ENCODE measurements at places on chromosomes 7 and 10.

DNA sequence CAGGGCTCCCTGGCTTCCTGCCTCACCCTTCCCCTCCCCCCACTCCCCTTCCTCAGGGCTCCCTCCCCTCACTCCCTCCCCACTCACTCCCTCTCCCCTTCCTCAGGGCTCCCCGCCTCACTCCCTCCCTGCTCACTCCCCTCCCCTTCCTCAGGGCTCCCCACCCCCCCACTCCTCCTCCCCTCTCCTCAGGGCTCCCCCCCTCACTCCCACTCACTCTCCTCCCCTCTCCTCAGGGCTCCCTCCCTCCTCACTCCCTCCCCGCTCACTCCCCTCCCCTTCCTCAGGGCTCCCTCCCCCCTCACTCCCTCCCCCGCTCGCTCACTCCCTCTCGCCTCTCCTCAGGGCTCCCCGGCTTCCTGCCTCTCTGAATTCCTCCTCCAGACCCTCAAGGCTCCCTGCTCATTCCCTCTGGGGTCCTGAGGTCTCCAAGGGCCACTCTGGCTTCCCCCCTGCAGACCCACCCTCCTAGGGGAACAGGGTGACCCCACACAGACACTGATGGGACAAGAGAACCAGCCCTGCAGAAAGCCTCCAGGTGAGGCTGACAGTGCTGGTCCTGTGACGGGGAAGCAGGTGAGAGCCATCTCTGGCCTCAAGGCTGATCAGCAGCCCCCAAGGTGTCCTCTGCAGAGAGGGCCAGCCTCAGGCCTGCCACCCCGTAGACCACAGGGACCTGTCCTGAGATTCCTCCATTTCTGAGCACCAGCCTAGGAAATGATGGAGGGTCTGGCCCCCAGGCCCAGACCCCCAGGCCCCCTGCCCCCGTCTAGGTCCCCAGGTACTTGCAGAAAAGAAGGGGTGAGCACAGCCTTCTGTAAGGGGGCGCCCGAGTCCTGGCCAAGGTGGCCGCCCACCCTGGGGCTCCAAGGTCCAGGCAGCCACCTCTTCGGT is 47.2 kb downstream of the PWWP2B start:
- DNase-seq, result no peak

- DNase-seq, result peak; percentile 26
Measured at GRCh38 chr7:74569501-74570075, 87.9 kb upstream of the GTF2I start.

DNA sequence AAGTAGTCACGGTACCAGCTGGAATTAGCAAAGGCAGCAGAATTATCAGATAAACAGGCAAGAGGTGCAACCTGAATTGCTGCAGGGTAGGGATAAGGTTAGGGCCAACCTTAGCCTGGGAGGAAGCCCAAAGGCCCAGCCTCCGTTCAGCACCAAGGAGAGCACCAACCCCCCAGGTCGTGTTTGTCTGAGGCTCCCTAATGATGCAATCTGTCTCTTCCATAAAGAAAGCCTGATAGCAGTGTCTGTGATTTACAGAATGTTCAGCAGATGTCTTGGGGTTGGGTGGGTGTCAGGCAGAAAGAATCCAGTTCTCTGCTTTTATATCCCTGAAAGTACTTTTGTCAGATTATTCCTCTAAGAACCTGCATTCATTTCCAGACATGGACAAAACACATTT is 328.4 kb upstream of the AOAH start:
- no peak for DNase-seq

DNA sequence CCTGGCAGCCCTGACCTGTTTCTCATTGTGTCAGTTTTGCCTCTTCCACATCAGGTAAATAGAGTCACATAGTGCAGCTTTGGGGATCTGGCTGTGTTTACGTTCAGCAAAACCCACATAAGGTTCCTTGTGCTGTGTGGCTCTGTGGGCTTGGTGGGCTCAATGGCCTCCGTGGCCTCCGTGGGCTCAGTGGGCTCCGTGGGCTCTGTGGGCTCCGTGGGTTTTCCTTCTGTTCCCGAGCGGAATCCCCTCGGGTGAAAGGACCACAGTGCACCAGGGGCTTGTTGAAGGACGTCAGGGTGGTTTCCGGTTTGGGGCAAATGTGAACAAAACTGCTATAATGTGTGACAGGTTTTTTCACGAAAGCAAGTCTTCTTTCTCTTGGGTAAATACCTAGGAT is 12.5 kb upstream of the DPYSL4 start:
- DNase-seq, result no peak

- no peak for DNase-seq
Measured at GRCh38 chr7:101968720-101969466, 151.5 kb downstream of the CUX1 start.

DNA sequence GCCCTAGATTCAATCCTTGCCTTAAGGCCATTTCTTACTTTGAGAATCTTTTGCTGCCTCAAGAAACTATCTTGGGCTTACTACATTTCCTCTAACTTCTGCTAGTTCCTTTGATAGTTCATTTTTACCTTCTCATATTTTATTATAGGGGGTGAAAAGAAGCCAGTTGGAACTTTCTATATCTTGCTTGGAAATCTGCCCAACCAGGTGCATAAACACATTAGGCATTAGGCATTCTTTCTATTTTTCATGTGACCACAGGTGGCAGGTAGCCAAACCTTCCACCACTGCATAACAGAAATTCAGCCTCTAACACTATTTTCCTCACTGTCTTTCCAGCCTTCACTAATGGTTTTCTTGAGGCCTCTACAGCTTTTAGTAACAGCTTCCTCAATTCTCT is 300.0 kb upstream of the SP8 start:
- DNase-seq, result no peak

DNA sequence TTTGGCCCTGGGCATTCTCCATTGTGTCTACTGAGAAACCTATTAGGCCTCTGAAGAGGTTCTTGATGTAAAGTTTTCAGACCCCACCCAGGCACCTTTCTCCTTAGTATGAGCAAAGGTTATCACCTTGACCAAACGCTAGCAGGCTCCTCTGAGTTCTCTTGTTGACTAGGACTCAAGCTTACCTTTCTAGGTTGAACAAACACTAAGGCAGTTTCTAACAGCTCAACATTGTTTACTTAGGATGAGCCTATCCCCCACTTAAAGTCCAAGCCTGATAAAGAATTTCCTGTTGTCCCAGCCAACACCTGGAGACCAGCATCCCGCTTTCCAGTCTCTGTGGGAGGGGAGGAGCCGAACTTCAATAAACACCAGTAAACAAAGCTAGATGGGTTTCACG is 26.3 kb upstream of the ITGB8 start:
- DNase-seq, result no peak

DNA sequence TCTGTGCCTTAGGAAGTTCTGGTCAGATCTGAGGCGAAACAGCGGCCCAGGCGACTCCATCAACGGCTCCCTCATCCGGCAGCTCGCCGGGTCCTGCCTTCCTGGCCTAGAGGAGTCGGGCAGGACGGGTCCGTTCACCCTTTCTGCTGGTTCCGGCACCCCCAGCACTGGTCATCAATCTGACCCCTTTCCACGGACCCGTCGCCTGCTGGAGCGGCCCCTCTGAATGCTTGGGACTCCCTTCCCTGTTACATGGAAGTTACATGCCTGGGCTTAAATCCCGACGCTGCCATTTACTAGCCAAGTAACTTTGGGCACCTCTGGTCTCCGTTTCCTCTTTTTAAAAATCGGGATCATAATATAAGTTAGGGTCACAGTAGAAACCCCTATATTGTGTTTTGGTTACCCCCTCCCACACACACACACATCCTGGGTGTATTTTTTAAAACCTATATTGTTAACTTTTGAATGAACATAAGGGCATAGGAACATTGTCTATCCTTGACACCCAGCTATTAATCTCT is 607 bp upstream of the GGCT start:
- no peak for DNase-seq

- DNase-seq, result no peak
Measured at GRCh38 chr7:66894463-66895080, 26.5 kb upstream of the TMEM248 start.

DNA sequence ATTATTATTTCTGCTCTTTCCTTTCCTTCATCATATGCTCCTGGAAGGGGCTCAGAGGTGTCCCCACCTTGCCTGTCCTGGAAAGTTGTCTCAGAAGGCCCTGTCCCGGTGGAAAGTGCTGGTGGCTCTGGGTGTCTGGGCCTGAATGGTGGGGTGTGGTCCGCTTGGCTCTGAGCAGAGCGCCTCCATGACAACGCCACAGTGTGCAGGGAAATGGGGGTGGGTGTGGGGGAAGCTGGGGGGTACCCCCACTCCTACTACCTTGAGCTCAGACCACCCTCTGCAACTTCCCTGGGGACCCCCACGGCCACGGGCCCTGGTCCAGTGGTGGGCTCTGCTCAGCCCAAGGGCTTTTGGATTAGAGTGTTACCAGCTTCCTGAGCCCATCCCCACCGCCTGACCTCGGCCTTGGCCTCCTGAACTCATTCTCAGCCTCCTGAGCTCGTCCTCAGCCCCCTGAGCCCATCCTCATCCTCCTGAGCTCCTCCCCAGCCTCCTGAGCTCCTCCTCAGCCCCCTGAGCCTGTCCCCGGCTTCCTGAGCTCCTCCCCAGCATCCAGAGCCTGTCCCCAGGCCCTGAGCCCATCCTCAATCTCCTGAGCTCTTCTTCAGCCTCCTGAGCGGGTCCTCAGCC is 106.4 kb upstream of the FAM20C start:
- DNase-seq, result no peak

DNA sequence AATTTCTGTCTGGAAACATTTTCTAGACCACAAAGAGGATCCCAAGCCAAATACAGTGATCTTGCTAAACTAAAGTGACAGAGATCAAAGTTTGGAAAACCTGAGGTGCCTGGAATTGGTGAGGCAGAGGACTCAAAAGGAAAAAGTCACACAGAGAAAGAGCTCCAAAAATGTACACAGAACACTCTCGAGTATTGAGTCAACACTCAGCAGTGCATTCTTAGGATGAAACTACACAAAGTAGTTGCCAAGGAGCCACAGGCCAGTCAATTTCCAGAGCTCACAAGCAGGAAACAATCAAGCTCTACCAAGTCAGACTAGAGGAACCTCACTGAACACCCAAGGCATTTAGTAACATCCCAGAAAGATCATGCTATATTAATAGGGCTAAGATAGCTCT is 61.3 kb downstream of the MICU1 start:
- no peak for DNase-seq

- DNase-seq, result no peak
Measured at GRCh38 chr10:87961314-87961713, 97.9 kb downstream of the PTEN start.

DNA sequence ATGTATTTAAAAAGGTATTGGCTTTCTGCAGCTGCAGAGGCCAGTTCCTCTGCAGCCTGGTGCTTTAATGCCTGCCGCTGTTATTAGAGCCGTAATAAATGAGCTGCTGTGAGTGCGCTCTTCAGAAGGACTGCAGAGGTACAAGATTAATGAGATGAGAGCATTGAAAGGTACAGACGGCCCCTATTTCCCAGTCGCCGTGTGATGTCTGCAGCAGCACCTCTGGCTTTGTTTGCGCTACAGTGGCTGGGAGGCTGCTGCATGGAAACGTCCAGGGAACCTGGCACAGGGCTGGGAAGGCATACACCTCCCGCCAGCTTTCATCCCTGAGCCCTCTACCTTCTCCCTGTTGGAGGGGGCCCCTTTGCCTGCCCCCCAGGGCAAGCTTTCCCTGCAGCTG is 383.8 kb upstream of the ZMIZ1 start:
- DNase-seq, result no peak

GRCh38 chr10:80273523-80274170 is 15.8 kb downstream of the MAT1A start:
- no peak for DNase-seq

- no peak for DNase-seq
Measured at GRCh38 chr7:51224811-51225595, 91.6 kb downstream of the COBL start.

DNA sequence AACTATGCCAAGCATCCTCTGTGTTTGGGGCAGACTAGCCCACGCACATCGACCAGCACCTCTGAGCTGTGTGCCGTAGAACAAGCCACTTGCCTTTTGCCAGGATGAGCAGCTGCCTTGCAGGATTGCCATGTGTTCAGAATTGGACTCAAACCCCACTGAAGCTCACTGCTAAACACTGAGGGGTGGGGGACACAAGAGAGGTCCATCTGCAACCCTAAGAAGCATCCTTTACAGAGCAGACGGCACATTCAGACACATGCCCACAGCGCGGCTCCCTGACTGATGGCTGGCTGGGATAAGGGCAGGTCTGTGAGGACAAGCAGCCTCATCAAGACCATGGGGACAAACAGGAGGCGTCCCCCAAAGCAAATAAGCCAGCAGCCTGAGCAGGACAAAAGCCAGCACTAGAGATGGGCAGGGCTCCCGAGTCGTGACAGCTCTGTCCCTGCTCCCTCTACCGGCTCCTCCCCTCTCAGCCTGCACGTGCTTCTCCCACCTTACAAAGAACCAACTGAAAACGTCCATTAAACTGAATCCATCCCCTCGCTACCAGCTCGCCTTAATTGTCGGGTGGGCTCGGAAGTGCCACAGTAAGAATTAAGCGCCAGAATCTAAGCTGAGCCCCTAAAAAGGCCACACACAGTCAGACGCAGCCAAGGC is 114.2 kb downstream of the PRKAG2 start:
- no peak for DNase-seq

DNA sequence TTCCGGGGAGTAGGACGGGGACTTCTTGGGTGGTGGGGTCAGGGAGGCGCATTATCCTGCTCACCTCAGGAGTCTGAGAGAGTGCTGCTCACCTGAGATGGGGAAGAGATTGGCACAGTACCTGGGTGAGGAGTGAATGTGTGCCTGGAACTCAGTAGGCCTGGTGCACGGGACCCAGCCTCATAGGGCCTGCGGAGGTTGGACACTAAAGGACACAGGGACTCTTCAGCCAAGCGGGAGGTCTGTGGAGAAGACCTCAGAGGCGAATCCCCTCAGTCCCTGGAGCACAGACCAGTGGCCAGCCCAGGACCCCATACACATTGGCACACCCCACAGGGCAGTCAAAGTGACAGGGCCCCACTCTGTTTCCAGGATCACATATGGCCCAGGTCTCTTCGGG is 73.2 kb downstream of the OAT start:
- no peak for DNase-seq

DNA sequence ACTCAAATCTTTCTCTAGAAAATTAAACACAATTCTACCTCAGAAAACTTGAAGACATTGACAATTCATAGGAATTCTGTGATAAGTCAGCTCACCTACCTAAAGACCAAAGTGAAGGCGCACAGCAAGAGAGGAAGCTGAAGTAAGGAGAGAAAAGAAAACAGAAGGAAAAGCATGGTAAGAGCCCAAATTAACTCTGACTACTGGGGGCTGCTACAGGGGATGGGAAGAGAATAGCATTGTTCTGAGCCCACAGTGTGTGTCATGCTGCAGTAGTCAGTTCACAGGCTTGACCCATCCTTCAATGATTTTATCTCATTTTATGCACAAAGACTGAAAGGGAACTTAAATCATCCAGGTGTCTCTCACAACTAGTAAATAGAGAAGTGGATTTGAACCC is 111.3 kb downstream of the PTEN start:
- no peak for DNase-seq

Measured in stimulated activated CD4-positive, alpha-beta T cell treated with anti-CD3 and anti-CD28 coated beads, Interleukin-4, amount 100 ng/mL, for 24 hours (primary cell).